ENCODE measurements at places on chromosomes 12 and 14. TPM values are rescaled to one million over a fixed set of nuclear protein-coding genes. Genes with fewer than 3 reads are reported as not detected.

NOC4L gene
- 15.4 TPM for total RNA-seq

- H3K36me3 ChIP-seq: no peaks in the 10 kb centered on the region
- peak within 1 kb of the TSS; percentile 23 for H3K27ac ChIP-seq
- peak within 1 kb of the TSS; percentile 72 for H3K4me3 ChIP-seq
- H3K27me3 ChIP-seq: no peaks in the 10 kb centered on the region
These were observed at the start of gene C12orf75 for GRCh38 chr12:105330283-105330930. C12orf75 (plus strand) TSS chr12:105330691; CDS start chr12:105330892, 201 bp downstream.

DDHD1 gene
- total RNA-seq: 15.9 TPM

DNA sequence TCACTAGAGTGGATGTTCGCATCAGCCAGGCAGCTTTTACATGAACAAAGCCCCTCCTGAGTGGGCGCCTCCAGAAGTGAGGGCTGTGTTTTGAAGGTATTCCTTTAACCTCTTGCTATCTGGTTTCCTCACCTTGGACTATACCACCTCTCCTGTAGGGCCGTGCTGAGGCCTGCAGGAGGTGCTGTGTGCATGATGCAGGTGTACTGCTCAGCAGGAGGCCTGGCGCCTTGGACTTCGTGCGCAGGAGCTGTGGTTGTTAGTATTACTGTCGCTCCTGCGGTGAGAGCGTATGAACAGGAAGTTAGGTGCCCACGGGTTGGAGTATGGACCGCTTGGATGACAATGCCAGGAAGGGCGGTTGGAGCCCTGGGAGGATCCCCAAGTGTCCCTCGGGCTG lies 130.7 kb downstream of the TSPAN9 start:
- H3K4me1 ChIP-seq: peaks cover 14% of the 10 kb centered on the region
- no peaks in the 10 kb centered on the region for H3K36me3 ChIP-seq
- H3K27ac ChIP-seq: no peak overlapping the region
- DNase-seq: no peak
- H3K27me3 ChIP-seq: no peaks in the 10 kb centered on the region

SERPINA12 gene
- not detected for total RNA-seq

DNA sequence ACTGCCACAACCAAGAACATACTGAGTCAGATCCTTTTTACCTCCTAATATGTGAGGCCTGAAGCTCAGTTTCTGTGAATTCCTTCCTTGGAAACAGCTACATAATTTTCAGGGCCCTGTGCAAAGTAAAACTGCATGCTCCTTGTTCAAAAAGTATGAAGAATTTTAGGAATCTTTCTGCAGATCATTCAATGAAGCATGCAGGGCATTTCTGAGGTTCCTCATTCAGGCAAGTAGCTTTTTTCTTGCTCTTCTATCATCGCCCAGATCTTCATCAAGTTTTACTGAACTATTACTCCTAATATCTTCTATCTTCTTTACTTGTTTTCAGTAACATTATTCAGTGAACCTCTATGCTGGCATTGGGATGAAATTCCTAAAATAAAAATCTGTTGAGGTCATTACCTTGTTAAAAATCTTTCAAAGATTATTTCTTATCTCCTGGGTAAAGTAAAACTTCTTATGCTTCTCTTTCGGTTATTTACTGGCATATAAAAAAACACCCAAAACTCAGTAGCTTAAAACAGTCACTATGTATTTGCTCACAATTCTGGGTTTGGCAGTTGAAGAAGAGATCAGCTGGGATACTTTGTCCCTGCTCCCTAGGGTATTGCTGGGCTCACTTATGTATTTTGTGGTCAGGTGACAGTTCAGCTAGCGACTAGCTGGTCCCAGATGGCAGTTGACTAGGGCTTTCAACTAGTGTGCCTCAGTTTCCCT lies 42.6 kb upstream of the KRR1 start:
- peaks cover 42% of the 10 kb centered on the region for H3K4me1 ChIP-seq
- H3K27ac ChIP-seq: peak overlapping the region; percentile 5

DNA sequence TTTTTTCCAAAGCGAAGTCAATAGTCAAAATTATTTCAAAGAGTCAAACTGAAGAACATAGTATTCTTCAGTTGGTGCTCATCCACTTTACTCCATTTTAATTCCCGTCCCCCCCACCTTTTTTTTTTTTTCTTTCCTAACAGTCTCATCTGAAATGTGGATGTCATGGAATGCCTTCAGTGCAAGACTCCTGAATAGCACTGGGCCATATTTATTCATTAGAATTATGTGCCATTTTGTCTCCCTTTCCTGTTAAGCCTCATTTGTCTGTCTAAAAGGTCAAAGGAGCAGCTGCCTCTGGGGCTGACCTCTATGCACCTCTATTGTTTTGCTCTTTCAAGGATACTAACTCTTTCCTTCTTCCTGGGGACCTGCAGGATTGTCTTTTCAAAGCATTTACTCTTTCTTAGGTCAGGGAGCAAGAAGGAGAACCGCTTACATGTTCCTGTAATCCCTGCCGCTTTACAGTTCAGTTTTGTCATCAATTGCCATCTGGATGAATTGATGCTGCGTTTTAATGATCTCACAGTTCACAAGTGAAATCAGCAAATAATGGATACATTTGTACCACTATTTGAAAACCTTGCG lies 310.6 kb downstream of the NPAS3 start:
- H3K36me3 ChIP-seq: no peaks in the 10 kb centered on the region
- no peaks in the 10 kb centered on the region for H3K27me3 ChIP-seq
- H3K4me3 ChIP-seq: no peak overlapping the region
- H3K27ac ChIP-seq: no peak overlapping the region
- H3K4me1 ChIP-seq: no peaks in the 10 kb centered on the region

DNA sequence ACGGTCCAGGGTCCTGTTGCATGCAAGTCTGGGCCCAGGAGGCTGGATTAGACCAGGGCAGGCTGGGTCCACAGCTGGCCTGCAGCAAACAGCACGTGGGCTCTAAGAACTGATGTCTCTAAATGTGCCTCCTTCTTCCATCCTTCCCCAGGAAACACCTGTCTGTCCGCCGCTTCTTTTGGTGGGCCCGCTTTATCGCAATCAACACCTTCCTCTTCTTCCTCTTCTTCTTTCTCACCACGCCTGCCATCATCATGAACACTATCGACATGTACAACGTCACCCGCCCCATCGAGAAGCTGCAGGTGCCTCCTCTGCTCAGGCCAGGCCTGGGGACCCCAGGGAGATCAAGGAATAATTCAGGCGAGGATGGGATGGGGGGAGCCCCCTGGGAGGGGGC lies 28.3 kb downstream of the NGB start:
- no peaks in the 10 kb centered on the region for H3K27me3 ChIP-seq
- no peak overlapping the region for H3K4me3 ChIP-seq
- H3K36me3 ChIP-seq: no peaks in the 10 kb centered on the region
- no peaks in the 10 kb centered on the region for H3K4me1 ChIP-seq

ATL1 gene
- total RNA-seq: 13.6 TPM

GRCh38 chr14:103705504-103706284 lies 9.6 kb downstream of the XRCC3 start:
- peaks cover 65% of the 10 kb centered on the region for H3K36me3 ChIP-seq
- H3K27me3 ChIP-seq: no peaks in the 10 kb centered on the region
- peak overlapping the region; percentile 23 for H3K27ac ChIP-seq
- no peak for DNase-seq
- H3K4me1 ChIP-seq: peaks cover 28% of the 10 kb centered on the region
- H3K4me3 ChIP-seq: peak overlapping the region; percentile 11

GRCh38 chr12:132838410-132839080 lies 9.9 kb upstream of the GOLGA3 start:
- no peaks in the 10 kb centered on the region for H3K27me3 ChIP-seq
- no peak overlapping the region for H3K4me3 ChIP-seq
- H3K36me3 ChIP-seq: peaks cover 24% of the 10 kb centered on the region
